NCI-H226 (cell line): ENCODE measurements at places on chromosomes 5 and 9.

DNA sequence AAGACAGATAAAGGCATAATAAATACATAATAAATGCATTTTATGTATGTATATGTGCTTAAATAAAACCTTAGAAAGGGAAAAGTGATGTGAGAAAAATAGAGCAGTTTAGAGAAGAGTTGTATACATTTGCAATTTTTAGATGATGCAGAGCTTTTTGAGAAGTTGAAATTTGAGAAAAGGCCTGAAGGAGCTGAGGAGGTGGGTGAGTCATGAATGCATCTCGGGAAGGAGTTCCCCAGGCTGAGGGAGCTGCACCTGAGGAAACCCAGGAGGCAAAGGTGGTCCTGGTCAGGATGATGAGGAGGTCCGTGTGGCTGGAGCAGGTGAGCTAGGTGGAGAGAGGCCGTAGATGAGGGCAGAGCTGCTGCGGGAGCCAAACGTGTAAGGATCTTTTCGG lies 17.4 kb upstream of the CD180 start:
- DNase-seq, result no peak

DNA sequence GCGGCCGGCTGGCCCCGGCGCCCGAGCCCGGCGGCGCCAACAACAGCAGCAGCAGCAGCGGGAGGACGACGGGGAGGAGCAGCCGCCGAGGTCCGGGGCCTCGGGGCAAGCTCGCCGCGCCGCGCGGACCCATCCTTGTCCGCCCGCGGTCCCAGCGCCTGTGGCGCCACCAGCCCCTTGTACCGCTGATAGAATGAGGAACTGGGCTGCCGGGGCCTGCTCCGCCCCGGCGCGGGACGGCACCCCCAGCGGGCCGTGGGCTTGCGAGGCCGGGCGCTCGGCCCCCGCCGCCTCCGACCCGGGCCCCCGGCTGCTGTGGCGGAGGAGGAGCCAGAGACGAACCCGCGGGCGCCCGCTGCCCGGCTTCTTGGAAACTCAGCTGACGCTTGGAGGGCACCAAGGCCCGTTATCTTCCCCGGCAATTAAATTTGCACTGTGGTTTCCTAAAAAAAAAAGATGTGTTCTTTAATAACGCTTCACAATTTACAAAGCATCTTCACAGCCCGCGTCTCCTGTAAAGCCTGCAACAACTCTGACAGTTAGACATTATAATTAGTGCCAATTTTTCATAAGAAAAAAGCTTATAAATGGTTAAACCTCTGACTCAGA lies at the start of gene ARSB:
ARSB (minus strand) TSS at position 195 of the 609 bp plus-strand sequence; CDS start at position 133, 62 bp downstream.
- DNase-seq, result peak; percentile 31

GRCh38 chr5:80255811-80256712 lies at the start of gene SERINC5:
SERINC5 (minus strand) TSS chr5:80256048; CDS start chr5:80255922, 126 bp downstream.
- DNase-seq, result peak; percentile 56

GRCh38 chr5:173055983-173056782 lies at the start of gene CREBRF:
CREBRF (plus strand) TSS chr5:173056352; CDS start chr5:173080776, 24,424 bp downstream.
- peak; percentile 95 for DNase-seq

DNA sequence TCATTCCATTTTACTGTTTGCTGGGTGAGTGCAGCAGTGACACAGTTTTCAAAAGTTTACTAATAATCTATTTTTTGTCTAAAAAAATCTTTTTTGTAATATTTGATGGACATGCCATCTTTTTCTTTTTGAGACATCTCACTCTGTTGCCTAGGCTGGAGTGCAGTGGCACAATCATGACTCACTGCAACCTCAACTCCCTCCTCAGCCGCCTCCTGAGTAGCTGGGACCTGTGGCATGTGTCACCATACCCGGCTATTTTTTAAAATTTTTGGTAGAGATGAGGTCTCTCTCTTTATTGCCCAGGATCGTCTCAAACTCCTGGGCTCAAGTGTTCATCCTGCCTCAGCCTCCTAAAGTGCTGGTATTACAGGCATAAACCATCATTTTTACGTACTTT lies 86.0 kb downstream of the KDM4C start:
- no peak for DNase-seq

DNA sequence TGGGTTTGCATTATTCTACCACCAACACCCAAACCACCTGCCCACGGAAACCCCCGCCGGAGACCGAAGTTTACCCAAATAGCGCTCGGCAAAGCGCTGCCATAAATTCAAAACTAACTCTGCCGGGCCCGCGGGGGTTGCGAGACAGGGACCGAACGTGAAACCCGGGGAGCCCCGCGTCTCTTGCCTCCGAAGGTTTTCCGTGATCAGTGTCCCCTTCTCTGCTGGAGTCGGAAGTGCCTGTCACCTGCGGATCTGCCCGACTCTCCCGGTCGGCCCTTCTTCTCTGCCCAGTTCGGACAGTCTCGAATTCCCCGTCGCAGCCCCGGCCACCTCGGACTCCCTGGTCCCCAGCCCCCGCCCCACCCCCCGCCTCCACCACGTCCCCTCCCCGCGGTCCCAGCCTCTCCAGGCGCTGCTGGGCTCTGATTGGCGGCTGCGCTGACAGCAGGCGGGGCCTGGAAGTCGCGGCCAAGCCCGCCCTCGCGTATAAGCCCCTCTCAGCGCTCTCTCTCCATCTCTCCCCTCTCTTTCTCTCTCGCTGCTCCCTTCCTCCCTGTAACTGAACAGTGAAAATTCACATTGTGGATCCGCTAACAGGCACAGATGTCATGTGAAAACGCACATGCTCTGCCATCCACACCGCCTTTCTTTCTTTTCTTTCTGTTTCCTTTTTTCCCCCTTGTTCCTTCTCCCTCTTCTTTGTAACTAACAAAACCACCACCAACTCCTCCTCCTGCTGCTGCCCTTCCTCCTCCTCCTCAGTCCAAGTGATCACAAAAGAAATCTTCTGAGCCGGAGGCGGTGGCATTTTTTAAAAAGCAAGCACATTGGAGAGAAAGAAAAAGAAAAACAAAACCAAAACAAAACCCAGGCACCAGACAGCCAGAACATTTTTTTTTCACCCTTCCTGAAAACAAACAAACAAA lies at the start of gene RORB:
RORB (plus strand) TSS at position 517 of the 929 bp plus-strand sequence. CDS start 642 bp downstream, outside the sequence.
- peak; percentile 46 for DNase-seq
